NCI-H1694 (cell line): ENCODE measurements at places on chromosomes 6 and 20.

DNA sequence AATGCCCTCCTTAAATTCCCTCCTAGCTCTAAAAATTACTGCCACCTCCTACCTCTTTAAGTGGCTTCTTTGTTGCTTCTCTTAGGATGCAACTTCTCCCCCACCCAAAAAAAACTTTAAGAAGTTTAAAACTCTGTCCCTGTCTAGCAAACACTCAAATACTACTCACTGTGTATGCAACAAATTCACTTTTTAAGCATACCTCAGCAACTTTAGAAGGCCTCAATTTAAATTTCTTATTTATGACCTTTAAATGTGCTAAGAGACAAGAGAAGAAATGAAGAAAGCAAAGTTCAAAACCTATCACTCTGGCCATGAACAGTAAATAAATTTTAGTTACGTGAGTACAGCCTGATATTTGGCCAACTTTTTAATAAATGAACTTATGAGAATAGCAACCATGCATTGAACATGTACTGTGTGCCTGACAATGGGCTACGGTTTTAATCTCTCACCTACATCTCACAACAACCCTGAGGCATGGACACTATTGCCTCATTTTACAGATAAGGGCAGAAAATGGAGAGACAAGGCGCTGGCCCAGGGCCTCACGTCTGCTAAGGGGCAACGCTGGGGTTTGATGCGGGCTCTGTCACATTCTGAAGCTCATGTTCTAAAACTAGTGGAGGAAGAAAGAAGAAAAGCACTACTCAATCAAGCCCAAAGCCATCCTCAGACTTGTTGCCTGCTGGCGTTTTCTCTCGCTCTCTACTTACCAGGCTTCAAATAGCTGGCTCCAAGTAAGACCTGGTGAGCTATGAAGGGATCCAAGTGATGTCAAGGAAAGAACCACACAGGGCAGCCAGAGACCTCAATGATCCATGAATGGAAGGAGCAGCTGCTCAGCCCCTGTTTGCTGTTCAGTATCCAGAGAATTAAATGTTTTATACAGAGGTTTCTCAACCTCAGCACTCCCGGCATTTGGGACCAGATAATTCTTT, 99.8 kb downstream of the TBC1D7 start:
- no peak for DNase-seq

- no peak for DNase-seq
Observed at GRCh38 chr20:9415426-9415825, 99.0 kb upstream of the LAMP5 start.

DNA sequence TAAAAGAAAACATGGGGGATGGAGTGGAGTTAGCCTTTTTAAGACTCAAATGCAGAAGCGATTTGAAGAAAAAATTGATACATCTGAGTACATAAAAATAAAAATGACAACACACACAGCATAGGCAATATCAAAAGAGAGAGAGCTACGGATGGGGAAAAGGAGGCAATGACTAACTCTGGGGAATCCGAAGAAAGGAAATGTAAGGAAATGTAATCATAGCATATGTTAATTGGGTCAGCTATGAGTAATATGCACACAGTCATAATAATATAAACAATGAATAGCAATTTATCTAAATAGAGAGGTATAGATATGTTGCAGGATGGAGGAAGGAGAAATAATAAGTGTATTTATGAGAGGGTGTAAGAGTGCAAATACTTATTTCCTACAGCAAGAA, 83.4 kb downstream of the NOL4L start:
- no peak for DNase-seq

GRCh38 chr20:17651760-17652388, 30.2 kb downstream of the RRBP1 start:
- peak; percentile 28 for DNase-seq

- no peak for DNase-seq
Observed at GRCh38 chr6:55705451-55706440, 126.8 kb upstream of the HMGCLL1 start.

DNA sequence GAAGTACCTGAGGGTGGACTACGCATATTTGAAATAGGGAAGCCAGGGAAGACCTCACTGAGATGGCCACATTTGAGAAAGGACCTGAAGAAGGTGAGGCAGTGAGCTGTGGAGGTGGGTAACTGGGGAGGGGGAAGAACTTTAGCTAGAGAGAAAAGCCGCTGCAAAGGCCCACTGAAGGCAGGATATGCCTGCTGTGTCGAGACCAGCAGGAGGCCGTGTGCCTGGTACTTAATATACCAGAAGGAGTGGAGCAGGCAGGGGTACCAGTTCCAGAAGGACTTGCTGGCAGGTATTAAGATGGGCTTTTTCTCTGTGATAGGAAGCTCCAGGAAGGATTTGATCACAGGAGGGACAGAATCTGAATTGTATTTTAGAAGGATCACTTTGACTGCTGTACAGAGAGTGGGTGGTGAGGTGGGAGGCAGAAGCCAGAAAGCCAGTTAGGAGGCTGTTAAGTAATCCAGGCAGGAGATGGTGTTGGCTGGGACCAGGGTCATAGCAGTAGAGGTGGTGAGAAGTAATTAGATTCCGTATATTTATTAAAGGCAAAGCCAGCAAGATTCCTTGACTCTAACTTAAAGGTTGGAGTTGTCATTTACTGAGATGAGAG, 54.2 kb upstream of the FANCE start:
- no peak for DNase-seq

GRCh38 chr6:10302566-10303235, 112.2 kb downstream of the TFAP2A start:
- no peak for DNase-seq

- DNase-seq, result no peak
Observed at GRCh38 chr6:85594197-85594930, 706 bp upstream of the SNX14 start.

GRCh38 chr6:45933855-45934254, 81.8 kb downstream of the CLIC5 start:
- no peak for DNase-seq

- no peak for DNase-seq
Observed at GRCh38 chr20:57611586-57612311, 8.5 kb downstream of the ZBP1 start.

GRCh38 chr6:163500105-163500504, 85.6 kb downstream of the QKI start:
- DNase-seq, result no peak

GRCh38 chr6:41548098-41548840, 2.1 kb downstream of the FOXP4 start:
- DNase-seq, result no peak

- no peak for DNase-seq
Observed at GRCh38 chr6:144678844-144679243, 393.7 kb downstream of the UTRN start.

GRCh38 chr20:42530855-42531448, 658.8 kb downstream of the PTPRT start:
- no peak for DNase-seq

DNA sequence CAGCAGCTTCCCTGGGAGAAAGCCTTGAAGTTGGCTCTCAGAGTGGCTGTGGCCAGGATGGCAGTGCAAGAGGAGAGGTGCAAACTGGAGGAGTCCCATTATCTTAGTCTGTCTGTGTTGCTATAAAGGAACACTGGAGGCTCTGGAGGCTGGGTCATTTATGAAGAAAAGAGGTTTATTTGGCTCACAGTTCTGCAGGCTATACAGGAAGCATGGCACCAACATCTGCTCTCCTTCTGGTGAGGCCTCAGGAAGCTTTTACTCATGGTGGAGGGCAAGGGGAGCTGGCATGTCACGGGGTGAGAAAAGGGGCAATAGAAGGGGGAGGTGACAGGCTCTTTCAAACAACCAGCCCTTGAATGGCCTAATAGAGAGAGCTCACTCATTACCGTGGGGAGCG, 47.1 kb downstream of the PSMG4 start:
- DNase-seq, result no peak

GRCh38 chr6:169046021-169046420, 207.6 kb downstream of the THBS2 start:
- no peak for DNase-seq

- no peak for DNase-seq
Observed at GRCh38 chr6:8054276-8054675, 9.9 kb downstream of the BLOC1S5 start.

DNA sequence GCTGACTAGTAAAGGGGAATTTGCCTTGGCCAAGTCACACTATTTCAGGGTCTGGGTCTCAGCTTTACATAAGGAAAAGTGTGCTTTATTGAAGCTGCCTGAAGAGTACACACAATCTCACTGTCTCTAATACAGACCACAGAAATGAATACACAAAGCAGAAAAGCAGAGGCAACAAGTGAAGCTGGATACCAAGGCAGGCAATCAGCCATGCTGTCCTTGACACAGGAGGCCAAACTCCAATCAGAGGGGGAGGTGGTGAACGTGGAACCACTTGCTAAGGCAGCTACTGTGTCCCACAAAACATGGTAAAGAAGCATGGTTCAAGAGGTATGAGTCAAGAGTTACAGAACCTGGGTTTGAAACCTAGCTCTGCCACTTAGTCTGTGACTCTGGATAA, 21.8 kb upstream of the CCND3 start:
- no peak for DNase-seq

GRCh38 chr20:4592316-4593148, 129.2 kb upstream of the PRND start:
- no peak for DNase-seq

DNA sequence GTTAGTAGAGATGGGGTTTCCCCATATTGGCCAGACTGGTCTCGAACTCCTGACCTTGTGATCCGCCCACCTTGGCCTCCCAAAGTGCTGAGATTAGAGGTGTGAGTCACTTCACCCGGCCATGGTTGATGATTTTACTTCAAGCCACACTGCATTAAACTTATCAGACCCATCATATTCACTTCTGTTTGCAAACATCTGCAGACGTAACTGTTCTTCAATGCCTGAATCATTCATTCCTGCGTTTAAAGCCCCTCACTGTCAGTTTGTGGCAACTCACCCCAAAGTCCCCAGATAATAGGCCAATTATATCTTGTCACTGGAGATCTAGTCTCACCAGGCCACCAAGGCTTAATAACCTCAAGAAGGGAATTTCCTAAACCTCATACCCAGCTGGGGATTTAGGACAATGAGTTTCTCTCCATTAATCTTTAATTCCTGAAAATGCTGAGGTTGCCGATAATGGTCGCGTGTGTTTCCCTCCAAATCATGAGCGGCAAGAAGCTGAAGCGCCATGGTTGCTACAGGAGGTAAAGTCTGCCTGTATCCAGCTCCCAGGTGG, 229.6 kb downstream of the LY86 start:
- no peak for DNase-seq

DNA sequence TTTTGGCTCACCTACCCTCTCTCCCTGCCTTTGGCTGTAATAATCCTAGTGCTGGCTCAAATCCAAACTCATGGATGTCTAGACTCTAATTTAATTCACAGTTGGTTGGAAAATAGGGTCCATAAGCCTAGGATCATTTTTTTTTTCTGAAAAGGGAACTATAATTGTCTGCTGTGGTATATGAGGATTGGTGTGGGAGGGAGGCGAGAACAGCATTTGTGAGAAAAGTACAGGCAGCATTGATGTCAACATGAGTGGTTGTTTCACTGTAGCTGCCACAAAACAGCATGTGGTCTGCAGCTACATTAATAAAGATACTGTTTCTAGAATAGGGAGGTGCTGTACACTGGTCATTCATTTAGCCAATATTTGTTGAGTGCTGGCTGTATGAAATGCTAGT, 18.6 kb upstream of the POLR1H start:
- DNase-seq, result no peak

DNA sequence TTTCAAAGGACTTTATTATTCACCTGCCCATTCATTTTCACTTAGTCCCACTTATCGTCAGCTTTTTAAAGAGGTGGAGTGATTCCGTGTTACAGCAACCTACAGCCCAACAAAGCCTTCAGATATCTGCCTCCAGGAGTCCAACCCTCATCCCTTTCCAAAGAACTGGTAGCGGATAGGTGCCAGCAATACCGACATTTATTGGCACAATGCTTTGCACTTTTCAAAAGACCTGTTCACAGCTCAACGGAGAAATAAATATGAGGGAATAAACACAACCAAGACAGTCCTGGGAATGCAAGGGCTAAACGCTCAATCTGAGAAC, 819 bp upstream of the MTRF1L start:
- DNase-seq, result no peak

DNA sequence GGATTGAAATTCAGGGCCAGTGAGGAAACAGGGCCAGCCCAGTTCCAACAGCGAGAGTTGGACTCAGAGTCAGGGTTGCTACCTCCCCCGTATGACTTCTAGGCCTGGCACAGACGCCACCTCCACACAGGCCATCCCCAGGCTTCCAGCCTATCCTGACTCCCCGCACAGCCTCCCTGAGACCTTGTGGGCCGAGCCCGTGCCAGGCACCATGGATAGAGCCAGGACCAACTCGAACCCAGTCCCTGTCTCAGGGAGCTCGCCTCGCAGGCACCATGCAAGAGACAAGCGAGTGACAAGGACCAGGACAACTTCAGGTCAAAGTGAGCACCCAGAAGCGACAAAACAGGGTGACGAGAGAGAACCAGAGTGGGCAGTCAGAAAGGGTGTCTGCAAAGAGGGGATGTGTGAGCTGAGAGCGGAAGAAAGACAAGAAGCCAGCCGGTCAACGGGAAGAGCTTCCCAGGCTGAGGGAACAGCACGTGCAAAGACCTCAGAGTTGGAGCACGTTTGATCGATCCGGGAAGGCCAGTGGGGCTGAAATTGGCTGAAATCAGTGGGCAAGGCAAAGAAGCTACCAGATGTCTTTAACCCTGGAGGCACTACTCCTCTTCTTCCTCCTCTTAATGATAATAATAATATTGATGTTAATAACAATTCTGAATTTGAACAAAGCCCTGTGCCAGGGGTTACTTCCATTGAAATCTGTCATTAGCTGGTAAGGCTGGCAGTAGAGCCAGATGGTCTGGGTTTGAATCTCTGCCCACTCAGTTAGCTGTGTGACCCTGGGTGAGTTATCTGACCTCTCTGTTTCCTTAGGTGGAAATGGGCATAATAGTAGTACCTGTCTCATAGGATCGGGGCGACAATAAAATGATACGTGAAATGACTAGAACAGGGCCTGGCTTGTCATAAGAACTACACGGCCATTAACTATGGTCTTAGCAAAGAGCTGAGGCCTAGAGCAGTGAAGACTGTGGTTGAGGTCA, 45.0 kb downstream of the KIAA1755 start:
- DNase-seq, result no peak

DNA sequence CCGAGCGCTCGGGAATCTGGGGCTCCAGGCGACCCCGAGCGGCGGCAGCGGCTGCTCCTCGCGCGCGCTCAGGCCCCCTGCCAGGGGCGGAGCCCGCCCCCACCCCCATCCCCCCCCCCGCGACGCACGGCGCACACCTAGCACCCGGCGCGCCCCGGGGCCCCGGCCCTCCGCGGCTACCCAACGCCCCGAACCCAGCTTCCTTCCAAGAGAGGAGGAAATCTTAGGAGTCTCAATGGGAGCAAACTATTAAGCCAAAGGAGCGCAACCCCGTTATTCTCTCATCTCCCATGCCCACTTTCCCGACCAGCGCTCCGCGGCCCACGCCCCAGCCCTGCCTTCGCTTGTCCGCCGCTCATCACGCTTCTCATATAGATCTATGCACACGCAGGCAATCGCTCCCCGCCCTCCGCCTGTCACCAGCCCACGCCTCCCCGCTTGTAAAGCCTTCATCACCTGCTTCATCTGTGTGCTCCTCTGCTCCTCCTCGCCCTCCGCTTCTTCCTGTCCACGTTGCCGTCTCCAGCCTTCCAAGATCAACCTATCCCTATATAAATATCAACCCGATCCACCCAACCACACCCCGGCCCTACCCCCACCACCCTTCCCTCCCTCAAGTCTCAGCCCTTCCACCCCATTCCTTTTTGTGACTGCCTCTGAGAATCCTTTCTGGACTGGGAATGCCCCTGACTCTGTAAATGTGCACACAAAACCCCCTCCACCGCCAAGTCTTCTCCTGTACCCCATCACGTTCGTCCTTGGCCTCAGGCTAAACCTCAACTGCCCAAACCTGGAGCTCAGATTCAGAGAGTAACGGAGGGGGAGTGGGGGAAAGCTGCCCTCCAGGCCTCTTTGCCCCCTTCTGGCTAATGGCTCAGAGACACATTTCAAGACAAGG, at the start of gene DLK2:
TSS of gene DLK2 (minus strand) at position 18 of the 898 bp plus-strand sequence. CDS start 723 bp downstream, outside the sequence.
- DNase-seq, result no peak
